H54 (cell line): ENCODE measurements at places on chromosomes 7 and 10.
A peak's percentile ranks its signal among the peaks of the same experiment; 100 is the strongest.

- DNase-seq = no peak
Observed at GRCh38 chr10:110058212-110058611, 50.4 kb downstream of the ADD3 start.

GRCh38 chr7:124489925-124490324 lies 275.7 kb downstream of the GPR37 start:
- no peak for DNase-seq

GRCh38 chr7:137597856-137598255 lies 248.9 kb downstream of the DGKI start:
- DNase-seq = no peak

- DNase-seq = no peak
Observed at GRCh38 chr10:13110908-13111307, 10.9 kb downstream of the OPTN start.

GRCh38 chr7:87875151-87876039 lies 765 bp downstream of the SLC25A40 start:
- DNase-seq = peak; percentile 5

GRCh38 chr10:69070951-69071350 lies 17.0 kb upstream of the SRGN start:
- DNase-seq = no peak

DNA sequence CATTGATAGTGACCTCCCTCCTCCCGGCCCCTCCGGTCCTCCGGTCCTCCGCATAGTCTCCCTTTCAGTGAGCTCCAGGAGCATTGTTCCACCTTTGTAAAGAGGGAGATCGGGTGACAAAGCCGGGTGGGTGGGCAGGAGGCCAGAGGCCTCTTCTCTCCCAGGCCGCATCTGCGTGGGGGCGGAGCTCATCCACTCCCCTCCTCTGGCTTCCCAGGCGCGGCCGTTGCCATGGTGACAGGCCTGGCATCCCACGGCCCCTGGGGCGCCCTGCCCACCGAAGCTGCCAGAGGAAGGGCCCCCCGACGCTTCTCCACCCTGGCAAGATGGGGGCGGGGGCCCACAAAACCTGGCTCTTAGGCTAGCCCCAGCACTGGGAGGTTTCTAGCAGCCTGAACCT lies 4.4 kb upstream of the FZD9 start:
- no peak for DNase-seq

GRCh38 chr10:44927352-44927751 lies 16.2 kb downstream of the TMEM72 start:
- DNase-seq = no peak

DNA sequence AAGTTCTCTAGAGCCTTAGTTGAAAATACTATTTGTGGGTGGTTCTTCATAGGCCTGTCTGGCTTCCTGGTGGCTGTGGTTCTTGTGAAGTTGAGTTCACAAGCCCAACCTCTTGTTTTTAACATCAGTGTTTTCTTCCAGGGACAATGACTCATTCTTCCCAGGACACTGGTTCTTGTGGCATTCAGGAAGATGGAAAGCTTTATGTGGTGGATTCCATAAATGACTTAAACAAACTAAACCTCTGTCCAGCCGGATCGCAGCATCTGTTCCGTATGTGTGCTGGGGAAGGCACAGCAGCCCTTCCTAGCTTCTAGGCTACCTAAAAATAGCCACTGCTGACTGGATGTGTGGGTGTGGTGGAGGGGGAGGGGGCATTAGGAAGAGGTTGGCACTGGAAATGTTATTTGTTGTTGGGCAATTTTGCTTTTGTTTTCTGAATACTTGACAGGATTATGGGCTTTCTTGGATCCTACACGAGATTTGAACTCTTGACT lies 3.9 kb downstream of the LSMEM1 start:
- DNase-seq = peak; percentile 32

GRCh38 chr7:93920496-93921182 lies 896 bp upstream of the GNG11 start:
- no peak for DNase-seq

DNA sequence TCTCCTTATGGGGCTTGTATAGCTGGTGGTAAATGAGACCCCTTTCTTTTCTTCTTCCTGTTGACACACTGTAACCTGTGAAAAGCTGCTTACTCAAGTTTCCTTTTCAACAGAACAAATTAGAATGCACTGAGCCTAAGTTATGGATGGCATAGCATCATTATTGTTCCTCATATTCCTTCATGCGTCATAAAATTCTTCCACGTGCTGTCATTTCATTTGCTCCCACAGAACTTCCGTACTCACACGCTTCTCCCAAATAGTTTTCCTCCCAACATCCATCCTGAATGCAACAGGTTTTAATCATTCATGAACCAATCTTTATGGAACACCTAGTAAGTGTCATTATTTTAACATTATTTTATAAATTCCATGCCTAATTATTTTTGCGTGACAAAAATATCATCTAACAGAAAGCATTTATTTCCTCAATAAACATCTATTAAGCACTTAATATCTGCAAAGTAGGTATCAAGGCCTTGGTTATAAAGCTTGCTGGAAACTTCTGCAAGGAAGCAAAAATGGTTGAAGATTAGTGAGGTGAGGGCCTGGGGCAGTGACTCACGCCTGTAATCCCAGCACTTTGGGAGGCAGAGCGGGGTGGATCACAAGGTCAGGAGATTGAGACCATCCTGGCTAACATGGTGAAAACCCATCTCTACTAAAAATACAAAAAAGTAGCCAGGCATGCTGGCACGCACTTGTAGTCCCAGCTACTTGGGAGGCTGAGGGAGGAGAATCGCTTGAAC lies 18.9 kb upstream of the SEPTIN7 start:
- no peak for DNase-seq

GRCh38 chr7:138813945-138814344 lies 15.9 kb upstream of the ATP6V0A4 start:
- no peak for DNase-seq
